ENCODE measurements at places on chromosomes 3 and 15. TPM values are rescaled to one million over a fixed set of nuclear protein-coding genes. Genes with fewer than 3 reads are reported as not detected.

Gene WDR76
- total RNA-seq = 1.8 TPM

Gene CPNE9
- total RNA-seq = not detected

Gene PYGO1
- 0.20 TPM for total RNA-seq

Gene KAT2B
- total RNA-seq = 28.0 TPM

Gene CSTA
- 19.3 TPM for total RNA-seq

Gene A4GNT
- total RNA-seq = not detected

Gene LRRC31
- 5.0 TPM for total RNA-seq

Gene IL17RC
- 44.9 TPM for total RNA-seq

Gene CACNA2D3
- total RNA-seq = not detected

Gene GOLGA6B
- total RNA-seq = 0.33 TPM

Gene SLC28A1
- 33.2 TPM for total RNA-seq

Data from right lobe of liver (tissue), 6 donors.